ENCODE measurements at places on chromosomes 12 and 14. TPM values are rescaled to one million over a fixed set of nuclear protein-coding genes. Genes with fewer than 3 reads are reported as not detected.

Gene PPFIA2
- 23.0 TPM for total RNA-seq

Gene FAR2
- total RNA-seq: 16.9 TPM

Gene SGPP1
- 24.6 TPM for total RNA-seq

Gene METTL3
- 54.8 TPM for total RNA-seq

Gene KERA
- not detected for total RNA-seq

Gene OASL
- 3.1 TPM for total RNA-seq

Gene DRAM1
- total RNA-seq: 35.3 TPM

Gene SLCO1B1
- total RNA-seq: not detected

Gene KIF21A
- total RNA-seq: 21.9 TPM

Gene CYP27B1
- total RNA-seq: 0.81 TPM

Gene HAL
- not detected for total RNA-seq

Gene CCDC177
- not detected for total RNA-seq

Gene RASSF9
- total RNA-seq: 3.2 TPM

Gene ACSS3
- 30.0 TPM for total RNA-seq

Gene CEBPE
- total RNA-seq: not detected

Gene CCT2
- 89.6 TPM for total RNA-seq

Gene FAM181A
- total RNA-seq: not detected

Gene ARHGDIB
- 223 TPM for total RNA-seq

Gene SMCO2
- total RNA-seq: not detected

Gene TGM1
- not detected for total RNA-seq

Gene KRT1
- not detected for total RNA-seq

All from thoracic aorta (tissue), 2 donors.